ENCODE measurements at places on chromosomes 3 and 15.

DNA sequence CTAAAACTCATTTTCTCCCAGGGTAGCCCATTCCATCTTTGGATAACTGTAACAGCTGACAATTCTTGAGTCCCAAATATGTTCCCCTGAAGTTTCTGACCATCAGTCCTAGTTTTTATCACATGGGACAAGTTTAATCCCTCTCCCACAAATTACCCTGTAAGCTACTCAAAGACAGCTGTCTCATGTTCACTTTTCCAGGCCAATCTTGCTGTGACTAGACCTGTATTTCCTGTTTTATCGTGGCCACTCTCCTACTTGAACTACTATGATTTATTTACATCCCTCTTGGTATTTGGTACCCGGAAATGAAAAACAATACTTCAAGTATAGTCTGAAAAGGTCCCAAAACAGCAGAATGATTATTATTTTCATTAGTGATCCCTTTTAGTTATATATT is 95.1 kb upstream of the MEX3B start:
- no peak for DNase-seq

DNA sequence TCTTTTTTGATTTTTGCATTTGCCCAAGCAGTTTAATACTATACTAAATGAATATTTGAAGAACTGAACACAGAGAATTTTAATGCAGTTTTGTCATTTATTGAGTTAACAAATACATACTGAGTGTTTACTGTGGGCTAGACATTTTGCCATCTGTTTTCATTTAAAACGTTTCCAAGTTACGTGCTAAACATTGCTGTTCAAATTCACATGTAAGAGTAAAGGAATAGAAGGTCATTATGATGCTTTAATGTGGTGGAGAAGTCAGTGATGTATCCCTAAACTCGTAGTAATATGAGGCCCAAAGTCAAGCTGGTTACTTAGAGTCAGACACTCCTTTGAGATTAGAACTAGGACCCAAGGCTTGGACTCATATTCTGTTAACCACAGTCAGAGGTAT is 49.4 kb downstream of the CRYBG3 start:
- DNase-seq = no peak

DNA sequence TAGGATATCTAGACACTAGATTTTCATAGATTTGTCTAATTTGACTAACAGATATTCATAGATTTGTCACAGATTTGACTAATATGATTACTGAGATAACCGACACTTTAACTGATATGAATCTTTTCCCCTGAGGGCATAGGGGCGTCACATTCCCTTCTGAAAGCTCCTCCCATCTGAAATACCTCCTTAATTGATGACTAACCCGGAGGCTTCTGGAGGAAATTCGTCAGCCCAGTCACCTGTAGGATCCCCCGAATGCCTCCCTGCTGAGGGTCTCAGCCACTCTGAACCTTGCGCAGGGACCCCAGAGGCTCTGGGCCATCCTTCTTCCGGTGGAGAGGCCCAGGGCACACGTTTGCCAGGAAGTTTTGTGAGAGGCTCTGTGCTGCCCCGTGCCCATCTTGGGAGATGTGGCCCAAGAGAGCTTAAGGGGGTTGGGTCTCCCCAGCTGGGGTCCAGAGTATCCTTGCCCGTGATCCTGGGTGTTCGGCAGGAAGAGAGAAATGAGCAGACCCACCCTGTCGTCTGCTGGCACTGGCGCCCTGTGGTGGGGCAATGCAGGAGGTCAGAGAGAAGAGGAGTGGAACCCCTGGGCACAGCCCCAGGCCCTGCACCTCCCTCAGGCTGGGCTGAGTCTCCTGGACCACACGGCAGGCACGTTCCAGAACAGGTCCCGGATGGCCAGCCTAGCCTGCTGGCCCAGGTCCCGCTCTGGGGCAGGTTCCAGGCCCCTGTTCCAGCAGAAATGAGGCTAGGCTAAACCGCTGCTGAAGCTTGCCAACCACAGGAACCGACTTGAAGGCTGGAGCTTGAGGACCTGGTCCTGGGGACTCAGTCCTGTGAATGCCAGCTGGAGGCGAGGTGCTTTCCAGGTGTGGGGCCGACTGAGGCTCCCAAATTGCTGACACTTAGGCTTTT is 1.7 kb downstream of the PLA2G4D start:
- peak; percentile 2 for DNase-seq

- DNase-seq = no peak
Observed at GRCh38 chr3:37527361-37527760, 334.3 kb upstream of the CTDSPL start.

DNA sequence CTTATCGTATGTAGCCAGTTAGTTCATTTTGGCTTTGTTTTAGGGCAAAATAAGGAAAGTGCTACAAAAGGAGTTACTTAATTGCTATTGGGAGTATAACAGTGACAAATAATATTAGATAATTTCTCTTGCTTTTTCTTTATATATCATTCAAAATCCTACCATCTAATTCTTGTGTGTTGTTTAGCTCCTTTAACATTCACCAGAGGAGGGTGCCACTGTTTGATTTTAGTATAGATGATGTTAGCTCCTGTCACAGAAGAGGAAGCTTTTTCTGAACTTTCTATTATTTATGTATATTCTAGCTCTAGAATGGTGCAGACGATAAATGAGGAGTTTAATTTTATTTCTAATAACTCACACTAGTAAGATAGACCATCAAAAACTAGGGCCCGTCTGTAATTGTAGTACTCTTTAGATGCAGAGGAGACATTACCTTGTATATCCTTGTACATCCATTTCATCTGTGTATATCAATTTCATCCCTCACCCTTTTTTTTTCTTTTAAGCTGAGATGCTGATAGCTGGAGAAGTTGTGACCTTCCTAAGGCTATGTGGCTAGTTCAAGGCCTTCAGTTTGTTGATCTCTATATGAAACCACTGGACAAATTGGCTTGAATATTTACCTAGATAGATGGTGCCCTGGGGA is 3.0 kb downstream of the PPM1L start:
- DNase-seq = no peak

GRCh38 chr3:40764747-40765146 is 240.0 kb downstream of the ZNF621 start:
- no peak for DNase-seq

DNA sequence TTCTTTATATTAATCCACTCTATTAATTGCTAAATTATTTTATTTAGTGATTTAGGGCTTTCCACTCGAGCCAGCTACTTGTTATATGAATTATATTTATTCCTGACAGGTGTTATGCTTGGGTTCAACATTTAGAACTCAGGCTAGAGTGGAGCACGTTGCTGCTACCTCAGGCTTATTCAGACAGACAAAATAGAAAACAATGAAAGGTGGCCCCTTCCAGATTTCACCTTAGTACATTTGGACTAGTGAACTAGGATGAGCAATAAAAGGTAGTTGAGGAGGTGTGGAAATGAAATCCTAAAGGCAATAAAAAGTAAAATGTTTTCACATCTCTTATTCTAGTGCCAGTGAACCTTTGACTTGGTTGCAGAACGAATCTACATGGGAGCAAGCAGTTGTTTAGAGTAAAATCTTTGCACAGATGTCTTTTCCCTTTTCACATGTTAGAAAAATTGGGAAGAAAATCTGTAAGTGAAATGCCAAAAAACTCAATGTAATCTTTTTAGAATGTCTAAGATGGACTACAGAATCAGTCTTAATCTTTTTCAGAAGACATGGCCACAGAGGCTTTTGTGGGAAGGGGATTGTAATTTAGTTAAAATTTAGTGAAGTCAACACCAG is 63.8 kb downstream of the AKAP13 start:
- DNase-seq = no peak

- no peak for DNase-seq
Observed at GRCh38 chr3:33918126-33918756, 119.8 kb downstream of the PDCD6IP start.

DNA sequence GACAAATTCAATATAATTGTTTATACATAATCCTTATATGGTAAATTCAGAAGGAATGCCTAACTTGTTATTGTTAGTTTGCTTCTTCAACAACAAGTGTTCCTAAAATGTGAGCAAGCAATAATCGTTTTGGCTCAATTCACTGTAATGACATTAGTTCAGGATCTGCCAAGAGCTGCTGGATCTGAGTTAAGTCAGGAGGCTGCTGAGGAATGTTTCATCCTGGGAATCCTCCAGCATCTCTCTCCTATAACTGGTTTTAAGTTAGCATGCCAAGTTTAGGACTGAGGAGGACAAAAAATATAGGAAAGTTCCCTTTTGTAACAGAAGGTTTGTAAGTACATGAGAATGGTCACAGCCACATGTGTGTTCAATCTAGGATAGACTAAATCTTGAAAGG is 4.9 kb upstream of the GTF2A2 start:
- no peak for DNase-seq

DNA sequence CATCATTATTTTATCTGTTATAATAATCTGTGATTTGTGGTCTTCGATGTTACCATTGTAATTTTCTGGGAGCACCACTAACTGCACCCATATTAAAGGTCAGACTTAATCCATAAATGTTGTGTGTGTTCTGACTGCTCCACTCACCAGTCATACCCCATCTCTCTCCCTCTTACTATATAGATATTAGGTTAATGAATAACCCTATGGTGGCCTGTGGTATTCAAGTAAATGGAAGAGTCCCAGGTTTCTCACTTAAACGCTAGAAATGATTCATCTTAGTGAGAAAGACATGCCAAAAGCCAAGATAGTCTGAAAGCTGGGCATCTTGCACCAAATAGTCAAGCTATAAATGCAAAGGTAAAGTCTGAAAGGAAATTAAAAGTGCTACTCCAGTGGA is 1358.5 kb downstream of the ROBO2 start:
- DNase-seq = no peak

DNA sequence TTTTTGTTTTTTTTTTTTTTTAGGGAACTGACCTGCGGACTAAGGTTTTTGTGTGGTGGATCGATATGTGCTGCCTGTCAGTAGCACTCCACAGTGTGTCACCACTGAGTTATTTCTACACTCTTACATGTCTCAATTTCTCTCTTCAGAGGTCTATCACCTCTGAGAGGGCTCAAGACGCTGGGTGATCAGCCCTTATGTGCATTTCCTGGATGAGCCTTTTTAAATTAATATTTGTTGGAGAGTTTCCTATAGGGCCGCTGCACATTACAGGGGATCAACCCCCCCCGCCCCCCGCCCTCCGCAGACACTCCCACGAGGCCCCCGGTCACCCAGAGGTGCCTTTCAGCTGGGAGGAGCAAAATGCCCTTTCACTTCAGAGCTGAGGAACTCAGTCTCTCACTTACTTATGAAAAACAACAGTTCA is 34.5 kb upstream of the AP4E1 start:
- no peak for DNase-seq

DNA sequence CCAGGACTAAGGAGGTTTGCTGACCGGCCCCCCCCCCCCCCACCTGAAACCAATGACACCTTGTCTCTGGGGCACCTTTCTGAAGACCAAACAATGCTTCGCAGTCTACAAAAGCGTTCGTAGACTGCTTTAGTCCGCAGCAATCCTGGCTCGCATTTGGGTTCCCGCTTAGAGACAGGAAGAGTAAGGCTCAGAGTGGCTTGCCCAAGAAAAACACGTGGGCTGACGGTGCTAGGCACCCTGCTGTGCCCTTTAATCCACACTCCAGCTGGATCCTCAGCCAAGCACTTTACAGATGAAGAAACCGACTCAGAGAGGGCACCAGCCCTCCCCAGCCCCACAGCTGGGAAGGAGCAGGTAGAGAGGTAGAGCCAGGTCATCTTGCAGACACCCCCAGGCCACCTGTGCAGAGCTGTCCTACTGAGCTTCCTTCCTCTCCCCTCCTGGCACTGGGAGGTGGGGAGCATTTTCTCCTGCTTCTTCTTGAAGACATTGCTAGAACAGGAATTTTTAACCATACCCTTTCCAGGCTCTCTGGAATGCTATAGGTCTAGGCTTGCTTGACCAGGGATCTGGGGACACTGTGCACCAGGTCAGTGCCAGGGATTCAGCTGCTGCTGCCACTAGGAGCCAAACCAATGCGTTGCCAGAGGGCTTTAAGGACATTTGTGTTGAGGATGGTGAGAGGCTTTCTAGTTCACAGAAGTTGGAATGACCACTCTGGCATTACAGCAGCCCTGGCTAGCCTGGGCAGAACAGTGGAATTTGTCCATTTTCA is 1.0 kb upstream of the KLF15 start:
- DNase-seq = no peak

GRCh38 chr3:162096874-162097273 is 600.3 kb downstream of the OTOL1 start:
- no peak for DNase-seq
